Right hindlimb (tissue), 1 donor: ENCODE measurements at places on chromosomes 11 and 22.
A peak's percentile ranks its signal among the peaks of the same experiment; 100 is the strongest.

DNA sequence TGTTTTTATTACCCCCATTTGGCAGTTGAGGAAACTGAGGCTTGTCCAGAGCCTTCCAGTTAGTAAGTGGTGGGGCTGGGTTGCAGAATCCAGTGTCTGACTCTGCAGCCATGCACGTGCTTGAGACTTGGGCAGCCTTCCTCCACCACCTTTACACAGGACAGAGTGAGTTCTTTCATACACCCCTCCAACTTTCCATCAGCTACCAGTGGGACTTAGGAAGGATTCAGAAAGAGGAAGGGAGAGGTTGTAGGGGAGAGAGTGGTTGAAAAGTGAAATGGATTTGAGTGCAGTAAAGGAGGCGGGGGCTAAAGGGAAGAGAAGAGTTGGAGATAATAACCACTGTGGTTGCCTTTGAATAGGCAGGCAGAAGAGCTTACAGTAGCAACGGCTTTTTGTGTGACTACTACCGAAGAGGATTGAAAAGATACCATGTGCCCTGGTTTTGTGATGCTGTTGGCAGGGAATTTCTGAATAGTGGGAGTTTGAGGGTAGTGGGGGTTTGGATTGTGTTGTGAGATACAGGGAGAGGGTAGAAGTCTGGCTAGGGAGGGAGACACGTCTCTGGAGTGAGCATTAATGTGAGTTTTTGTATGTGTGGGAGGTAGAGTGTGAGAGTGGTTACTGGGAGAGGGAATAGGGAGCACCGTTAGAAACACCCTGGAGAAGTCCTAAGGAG lies 1.7 kb downstream of the UVRAG start:
- DNase-seq = no peak

- no peak for DNase-seq
These were observed 33.5 kb downstream of the GDPD4 start for GRCh38 chr11:77267962-77268361.

DNA sequence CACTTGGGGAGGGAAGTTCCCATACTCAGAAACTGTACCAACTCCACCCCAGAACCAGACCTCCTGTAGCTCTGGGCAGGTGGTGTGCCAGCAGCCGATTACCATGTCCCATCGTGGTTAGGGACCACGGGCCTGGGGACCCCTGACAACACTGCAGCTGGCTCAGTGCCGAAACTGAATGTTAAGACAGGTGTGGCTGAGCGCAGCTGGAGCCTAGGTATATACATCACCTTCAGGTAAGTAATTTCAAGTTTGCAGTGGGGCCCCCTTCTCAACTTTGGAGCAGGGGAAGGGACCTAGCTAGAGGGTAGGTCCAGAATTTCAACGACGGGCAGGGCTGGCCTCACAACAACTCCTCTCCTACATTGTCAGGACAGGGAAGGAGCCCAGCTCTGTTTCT lies 20.7 kb upstream of the PISD start:
- no peak for DNase-seq

DNA sequence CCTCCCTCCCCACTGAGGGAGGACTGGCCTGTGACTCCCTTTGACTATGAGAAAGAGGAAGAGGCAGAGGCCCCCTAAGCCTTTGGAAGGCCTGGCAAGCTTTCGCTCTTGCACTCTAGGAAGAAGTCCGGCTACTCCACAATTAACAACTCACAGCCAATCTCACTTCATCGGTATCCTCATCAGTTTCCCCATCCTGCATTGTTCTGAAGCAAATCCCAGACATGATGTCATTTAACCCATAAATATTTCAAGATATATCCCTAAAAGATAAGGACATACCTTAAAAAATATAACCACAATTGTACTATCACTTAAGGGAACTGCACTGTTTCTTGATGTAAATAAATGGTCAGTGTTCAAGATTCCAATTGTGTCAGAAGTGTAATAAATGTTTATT lies 63.1 kb downstream of the CWC15 start:
- no peak for DNase-seq

GRCh38 chr11:503179-503981 lies 3.7 kb downstream of the RNH1 start:
- no peak for DNase-seq

- no peak for DNase-seq
These were observed 32.6 kb upstream of the NNMT start for GRCh38 chr11:114263513-114264170.

GRCh38 chr11:133711545-133711944 lies 133.8 kb downstream of the SPATA19 start:
- no peak for DNase-seq

- DNase-seq = no peak
These were observed 59.3 kb downstream of the TSPAN18 start for GRCh38 chr11:44785856-44786607.

DNA sequence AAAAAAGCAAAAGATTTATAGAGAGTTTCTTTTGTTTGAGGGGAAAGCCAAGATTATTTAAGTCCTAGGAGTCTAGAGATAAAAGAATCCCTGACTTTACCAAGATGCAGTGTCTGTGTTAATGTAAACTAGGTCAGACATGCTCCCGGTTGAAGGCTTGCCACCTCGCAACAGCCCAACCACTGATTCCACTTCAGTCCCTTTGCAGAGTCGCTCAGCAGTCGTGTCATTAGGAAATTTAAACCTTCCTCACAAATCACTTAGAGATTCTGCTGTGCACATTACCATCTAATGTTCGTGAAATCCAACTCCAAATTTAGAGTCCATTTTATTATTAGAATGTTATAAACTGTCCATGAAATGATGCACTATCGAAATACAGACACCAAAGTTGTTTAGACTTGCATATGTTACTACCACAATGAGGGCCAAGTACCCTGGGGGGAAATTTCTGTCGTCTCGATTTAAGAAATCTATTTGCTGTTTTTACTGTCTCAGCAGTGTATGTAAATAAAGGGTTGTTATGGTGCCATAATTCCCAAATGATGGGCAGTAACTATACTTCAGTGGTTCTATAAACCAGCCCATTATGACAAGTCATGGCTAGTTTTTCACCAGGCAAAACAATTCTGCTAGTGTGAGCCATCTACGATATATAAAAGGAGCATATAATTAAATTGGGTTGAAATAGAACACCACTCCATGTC lies 101.4 kb upstream of the MTNR1B start:
- no peak for DNase-seq

- DNase-seq = no peak
These were observed 44.0 kb downstream of the MRTFA start for GRCh38 chr22:40592352-40593113.

DNA sequence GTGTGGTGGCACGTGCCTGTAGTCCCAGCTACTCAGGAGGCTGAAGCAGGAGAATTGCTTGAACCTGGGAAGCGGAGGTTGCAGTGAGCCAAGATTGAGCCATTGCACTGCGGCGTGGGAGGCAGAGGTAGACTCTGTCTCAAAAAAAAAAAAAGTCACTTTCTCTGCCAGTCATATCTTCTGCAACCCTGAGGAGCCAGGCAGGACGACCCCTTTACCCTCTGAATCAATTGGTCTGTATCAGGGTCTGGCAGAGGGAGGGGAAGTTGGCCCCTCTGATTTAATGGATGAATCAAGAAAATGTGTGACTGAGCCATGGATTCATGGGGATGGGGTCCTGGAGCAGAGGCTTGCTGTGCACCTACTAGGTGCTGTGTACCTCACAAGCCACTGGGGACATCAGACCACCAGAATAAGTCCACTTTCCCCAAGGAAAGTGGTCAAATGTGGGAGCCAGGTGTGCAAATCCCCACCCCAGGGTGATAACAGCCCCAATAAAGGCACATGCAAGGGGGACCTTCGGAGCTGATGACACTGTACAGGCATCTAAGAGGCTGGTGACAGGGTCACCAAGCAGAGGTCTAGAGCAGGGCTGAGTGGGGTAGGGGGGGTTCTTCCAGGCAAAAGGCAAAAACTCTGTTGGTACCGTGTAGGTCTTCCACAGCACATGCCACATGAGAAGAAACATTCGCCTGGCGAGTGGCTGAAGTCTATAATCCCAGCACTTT lies 29.0 kb downstream of the TXN2 start:
- DNase-seq = no peak

DNA sequence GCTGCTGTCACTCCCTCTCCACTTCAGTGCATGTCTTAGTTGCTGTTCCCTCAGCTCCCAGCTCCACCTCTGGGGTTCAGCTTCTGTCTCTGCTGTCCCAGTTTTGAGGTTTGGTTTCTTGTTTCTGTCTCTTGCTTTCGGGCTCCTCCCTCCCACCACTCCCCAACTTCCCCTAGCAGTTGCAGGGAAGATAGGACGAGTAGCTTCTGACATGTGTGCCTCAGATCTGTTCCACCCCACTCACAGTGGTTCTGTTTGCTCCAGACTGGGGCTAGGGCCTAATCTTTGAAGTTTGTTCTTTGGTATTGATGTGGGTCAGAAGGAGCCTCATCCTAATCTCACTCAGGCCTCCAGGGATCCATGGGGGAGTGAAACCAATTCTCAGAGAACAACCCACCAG lies 2.6 kb upstream of the RRM1 start:
- no peak for DNase-seq

GRCh38 chr22:36584666-36585065 lies 55.7 kb upstream of the EIF3D start:
- no peak for DNase-seq

- no peak for DNase-seq
These were observed 21.6 kb upstream of the MPPED1 start for GRCh38 chr22:43390166-43390565.

DNA sequence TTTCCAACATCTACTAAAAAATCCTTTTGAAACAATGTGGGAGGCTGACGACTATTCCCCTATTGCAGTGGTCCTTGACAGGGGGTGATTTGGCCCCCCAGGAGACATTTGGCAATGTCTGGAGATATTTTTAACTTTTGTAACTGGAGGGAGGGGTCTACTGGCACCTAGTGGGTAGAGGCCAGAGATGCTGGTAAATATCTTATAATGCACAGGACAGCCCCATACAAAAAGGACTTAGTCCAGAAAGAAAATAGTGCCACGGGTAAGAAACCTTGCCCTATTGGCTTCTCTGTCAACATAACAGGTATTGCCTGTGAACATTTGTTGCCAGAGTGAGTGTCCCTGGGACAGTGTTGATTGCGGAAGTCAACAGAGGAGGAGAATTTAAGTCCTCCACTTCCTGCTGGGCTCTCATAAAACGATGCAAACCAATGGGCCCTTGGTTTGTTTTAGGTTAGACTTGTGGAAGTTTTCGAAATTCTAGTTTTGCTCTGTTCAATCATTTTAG lies 101.6 kb downstream of the MAML2 start:
- DNase-seq = no peak

DNA sequence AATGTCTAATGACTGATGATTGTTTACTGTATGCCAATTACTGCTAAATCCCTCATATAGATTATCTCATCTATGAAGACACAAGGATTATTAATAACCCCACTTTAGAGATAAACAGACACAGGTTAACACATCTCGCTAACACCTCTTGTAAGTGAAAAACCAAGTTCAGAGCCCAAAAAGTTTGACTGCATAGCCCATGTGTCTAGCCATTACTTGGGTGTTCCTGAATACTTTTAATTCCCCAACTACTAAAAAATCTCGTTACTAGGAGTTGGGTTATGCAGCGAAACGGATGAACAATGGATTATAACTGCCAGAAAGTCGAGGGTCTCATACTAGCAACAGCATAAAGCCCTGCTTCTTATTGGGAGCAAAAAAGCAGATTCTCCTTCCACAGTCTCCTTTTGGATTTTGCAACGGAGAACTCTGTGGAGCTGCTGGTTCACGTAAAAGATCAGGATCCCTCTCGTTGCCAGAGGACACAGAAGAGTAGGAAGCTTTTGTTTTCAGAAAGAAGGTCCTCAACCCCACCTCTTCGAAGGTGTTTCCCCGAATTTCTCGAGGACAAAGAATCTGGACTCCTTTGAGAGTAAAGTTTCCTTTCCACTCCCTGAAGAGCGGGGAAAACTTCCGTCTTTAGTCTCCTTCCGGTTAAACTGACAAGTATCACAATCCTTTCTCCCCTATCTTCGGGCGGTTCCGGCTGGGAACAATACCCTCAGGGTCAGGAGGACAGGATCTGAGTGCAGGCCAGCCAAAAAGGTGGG lies 979 bp downstream of the ZBED5 start:
- no peak for DNase-seq

DNA sequence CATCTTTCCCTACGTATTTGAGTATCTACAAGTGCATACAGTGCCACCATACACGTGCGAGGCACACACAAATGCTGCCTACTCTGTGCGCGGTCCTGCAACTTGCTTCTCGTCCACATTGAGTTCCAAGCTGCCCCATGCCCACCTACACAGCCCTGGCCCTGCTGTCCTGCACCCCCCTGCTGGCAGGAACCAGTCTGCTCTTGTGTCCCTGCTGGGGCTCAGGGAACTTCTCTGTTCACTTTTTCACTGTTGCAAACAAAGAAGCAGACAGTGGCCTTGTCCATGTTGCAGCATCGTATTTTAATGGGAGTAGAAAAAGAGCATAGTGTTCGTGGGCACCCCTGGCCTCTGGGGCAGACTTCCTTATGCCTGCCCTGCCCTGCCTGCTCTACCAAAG lies 14.0 kb downstream of the CPT1A start:
- no peak for DNase-seq

DNA sequence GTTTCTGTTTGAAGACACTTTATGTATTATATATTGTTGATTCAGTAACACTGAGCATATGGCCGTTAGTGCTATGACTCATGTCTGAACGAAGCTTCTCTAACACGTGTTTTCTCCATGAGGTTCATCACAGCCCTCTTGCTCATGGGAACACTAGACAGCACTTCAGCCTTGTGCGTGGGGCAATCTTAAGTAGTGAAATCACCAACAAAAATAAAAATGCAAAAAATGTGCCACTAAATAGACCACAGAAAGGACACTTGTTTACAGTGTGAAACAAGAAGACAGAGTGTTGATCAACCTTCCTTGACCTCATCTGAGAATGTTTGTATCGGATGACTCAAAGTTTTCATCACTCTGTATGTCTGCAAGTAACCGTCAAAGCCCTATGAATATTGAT lies 94.5 kb downstream of the FDX1 start:
- DNase-seq = no peak

- peak; percentile 32 for DNase-seq
These were observed 1.9 kb downstream of the BID start for GRCh38 chr22:17772249-17772957.

GRCh38 chr11:116553482-116553881 lies 219.3 kb downstream of the BUD13 start:
- no peak for DNase-seq
